ENCODE measurements at places on chromosomes 11 and 22. TPM values are rescaled to one million over a fixed set of nuclear protein-coding genes. Genes with fewer than 3 reads are reported as not detected.

DNA sequence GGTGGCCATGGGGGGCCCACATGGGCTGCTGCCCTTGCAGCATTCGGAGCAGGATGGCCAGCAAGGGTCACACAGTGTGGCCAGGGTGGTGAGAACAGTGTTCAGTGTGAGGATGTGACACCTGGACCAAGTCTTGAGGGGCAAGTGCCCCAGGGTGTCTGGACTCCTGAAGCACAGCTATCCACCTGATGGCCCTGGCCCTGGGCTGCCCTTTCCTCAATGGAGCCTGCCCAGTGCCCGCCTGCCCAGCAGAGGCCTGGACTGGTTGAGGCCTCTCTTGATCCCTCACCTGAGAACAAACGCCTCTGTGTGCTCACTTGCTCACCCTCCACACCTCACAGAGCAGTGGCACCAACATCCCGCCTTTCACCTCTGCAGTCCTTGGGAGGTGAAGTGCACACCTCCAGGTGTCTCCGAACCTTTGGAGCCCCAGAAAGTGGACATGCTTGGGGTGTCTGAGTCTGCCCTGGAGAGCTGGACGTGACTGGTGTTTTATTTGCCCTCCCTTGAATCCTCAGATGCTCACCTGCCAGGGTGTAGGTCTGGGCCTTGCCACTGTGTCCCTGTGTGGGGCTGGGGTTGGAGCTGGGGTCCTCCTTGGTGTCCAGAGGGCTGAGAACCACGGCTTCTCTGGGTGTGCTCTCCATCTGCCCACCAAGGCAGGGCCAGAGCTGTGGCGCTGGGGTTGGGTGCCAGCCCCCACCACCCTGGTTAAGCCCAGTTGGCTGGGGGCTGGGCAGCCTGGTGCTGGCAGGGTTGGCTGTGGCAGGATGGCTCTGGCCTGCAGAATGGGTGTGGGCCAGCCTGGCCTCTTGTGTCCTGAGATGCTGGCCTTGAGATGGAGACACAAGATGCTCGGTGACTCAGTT lies 3.8 kb upstream of the MUC2 start:
- DNase-seq, result no peak

DNA sequence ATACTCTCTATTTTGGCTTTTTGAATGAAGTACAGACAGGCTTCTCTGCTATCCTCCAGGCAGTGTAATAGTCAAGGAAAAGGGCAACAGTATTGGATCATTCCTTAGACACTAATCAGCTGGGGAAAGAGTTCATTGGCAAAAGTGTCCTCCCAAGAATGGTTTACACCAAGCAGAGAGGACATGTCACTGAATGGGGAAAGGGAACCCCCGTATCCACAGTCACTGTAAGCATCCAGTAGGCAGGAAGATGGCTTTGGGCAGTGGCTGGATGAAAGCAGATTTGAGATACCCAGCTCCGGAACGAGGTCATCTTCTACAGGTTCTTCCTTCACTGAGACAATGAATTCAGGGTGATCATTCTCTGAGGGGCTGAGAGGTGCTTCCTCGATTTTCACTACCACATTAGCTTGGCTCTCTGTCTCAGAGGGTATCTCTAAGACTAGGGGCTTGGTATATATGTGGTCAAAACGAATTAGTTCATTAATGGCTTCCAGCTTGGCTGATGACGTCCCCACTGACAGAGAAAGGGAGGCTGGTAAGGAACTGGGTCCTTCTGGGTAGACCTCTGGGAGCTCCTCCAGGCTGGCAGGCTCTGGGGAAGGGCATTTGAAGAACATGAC lies 5.2 kb downstream of the XBP1 start:
- no peak for DNase-seq

GRCh38 chr11:16775614-16776283 lies 37.3 kb downstream of the C11orf58 start:
- DNase-seq, result no peak

Gene DUSP8
- total RNA-seq, result 2.9 TPM
